ENCODE measurements at places on chromosomes 5 and 9.

- DNase-seq, result no peak
Observed at GRCh38 chr5:21070858-21071257, 1082.9 kb upstream of the CDH18 start.

GRCh38 chr9:85959955-85960354 is 19.0 kb downstream of the NAA35 start:
- DNase-seq, result no peak

DNA sequence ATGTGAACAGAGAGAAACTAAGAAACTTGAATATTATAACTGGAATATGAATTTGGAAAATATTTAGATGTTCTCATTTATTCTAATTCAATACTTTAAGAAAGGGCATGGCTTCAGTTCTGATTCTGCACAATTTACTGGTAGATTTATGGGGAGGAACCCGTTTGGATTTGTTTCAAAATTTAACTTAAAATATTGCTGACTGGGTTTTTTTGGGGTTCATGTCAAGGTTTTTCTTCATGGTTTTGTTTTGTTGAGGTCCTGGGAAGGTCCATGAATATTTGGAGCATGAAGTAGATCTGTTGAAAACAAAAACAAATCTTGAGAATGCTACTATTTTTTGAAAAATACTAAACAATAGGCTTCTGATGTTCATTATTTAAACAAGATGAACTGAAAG is 214.7 kb downstream of the PIK3R1 start:
- no peak for DNase-seq

GRCh38 chr9:129323999-129324553 is 146.0 kb upstream of the IER5L start:
- no peak for DNase-seq

DNA sequence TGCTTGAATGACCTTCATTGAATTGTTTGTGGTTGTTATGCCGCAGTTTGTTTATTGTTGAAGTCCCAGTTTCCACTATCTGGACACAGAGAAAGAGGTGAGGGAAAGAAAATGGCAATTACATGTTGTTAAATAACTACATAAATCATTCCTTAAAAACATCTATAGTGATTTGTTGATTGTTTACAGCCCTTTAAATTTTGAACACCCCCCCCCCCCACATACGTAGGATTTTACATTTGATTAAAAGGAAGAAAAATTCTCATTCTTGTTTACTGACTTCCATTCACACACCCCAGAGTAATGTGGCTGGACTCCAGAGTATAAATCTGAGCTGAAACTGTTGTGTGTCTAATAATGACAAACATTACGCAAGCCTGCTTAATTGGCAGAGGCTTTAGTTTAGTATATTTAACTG is 87.1 kb upstream of the FAM174A start:
- no peak for DNase-seq

- no peak for DNase-seq
Observed at GRCh38 chr5:119270960-119271757, 84.7 kb upstream of the TNFAIP8 start.

- DNase-seq, result no peak
Observed at GRCh38 chr5:96506376-96506775, 73.3 kb upstream of the PCSK1 start.

GRCh38 chr9:7799944-7800285 is 337 bp upstream of the DMAC1 start:
- no peak for DNase-seq

Data from stimulated activated CD4-positive, alpha-beta T cell treated with anti-CD3 and anti-CD28 coated beads, Interleukin-2, amount 100 ng/mL, for 24 hours (primary cell).